ENCODE measurements at places on chromosomes 7 and 10. TPM values are rescaled to one million over a fixed set of nuclear protein-coding genes. Genes with fewer than 3 reads are reported as not detected.

The ANKRD22 gene
- not detected for polyA plus RNA-seq

The TYW1B gene
- 2.5 TPM for polyA plus RNA-seq

- H3K27me3 ChIP-seq = no peaks in the 10 kb centered on the region
- peaks cover 1% of the 10 kb centered on the region for H3K4me1 ChIP-seq
- no peaks in the 10 kb centered on the region for H3K36me3 ChIP-seq
- H3K27ac ChIP-seq = no peak overlapping the region
- DNase-seq = no peak
Measured at GRCh38 chr10:30502266-30503060, 68.5 kb downstream of the MAP3K8 start.

- no peak for DNase-seq
- H3K4me3 ChIP-seq = no peak overlapping the region
- H3K4me1 ChIP-seq = no peaks in the 10 kb centered on the region
- no peaks in the 10 kb centered on the region for H3K27me3 ChIP-seq
- H3K36me3 ChIP-seq = no peaks in the 10 kb centered on the region
Measured at GRCh38 chr7:104005197-104005596, 15.7 kb upstream of the RELN start.

DNA sequence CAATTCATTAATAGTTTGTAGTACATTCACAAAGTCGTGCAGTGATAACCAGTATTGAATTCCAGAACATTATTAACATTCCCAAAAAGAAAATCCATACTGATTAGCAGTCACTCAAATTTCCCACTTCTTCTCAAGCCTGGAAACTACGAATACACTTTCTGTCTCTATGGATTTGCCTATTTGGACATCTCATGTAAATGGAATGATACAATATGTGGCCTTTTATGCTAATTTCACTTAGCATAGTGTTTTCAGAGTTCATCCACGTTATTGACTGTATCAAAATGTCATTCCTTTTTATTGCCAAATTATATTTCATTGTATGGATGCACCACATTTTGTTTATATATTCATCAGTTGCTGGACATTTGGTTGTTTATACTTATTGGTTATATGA is 78.8 kb downstream of the STK31 start:
- no peaks in the 10 kb centered on the region for H3K4me1 ChIP-seq
- DNase-seq = no peak
- H3K4me3 ChIP-seq = no peak overlapping the region
- H3K27ac ChIP-seq = no peak overlapping the region

DNA sequence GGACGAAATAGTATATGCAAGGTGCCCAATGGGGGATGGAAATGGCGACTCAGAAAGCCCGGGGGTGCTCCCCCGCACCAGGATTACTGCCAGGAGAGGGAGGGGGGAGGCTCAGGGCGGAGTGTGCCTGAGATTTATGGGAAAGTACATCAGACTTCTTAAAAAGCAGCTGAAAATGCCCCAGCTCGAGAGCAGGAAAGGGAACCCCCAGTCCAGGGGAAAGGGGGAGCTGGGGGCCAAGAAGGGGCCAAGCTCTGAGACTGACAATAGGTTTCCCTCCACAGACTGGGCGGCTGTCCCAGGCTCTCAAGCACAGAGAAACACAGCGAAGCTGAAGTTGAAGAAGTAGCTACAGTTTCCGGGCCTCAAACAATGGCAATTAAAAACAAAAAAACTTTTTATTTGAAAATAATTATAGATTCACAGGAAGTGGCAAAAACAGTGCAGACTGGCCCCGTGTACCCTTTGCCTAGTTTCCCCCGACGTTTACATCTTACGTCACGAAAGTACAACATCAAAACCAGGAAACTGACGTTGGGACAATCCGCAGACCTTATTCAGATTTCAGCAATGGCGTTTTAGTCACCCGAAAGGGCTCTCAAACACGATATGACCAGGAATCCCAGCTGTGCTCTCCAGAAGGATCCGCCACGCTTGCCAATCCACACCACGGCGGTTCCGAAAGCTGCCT is 83.9 kb upstream of the FGFR2 start:
- no peaks in the 10 kb centered on the region for H3K27me3 ChIP-seq
- H3K27ac ChIP-seq = no peak overlapping the region
- no peaks in the 10 kb centered on the region for H3K36me3 ChIP-seq
- no peak for DNase-seq
- H3K4me1 ChIP-seq = no peaks in the 10 kb centered on the region

DNA sequence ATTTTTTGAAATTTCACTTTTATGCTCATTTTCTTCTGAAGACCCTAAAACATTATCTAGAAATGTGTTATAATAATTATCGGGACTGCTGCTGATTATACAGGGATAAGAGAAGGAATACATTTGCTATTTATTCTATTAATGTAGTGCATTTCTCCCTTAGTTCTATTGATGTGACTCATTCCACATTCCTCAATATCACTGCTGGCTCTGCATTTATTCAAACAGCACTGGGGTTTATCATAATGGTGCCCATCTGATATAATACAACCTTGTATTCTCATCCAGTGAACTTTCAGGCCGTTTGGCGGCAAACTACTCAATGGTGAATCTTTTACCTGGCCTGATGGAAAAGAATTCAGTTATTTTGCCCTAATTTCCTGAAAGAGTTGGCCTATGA is 7.8 kb downstream of the KCND2 start:
- no peak overlapping the region for H3K27ac ChIP-seq
- H3K36me3 ChIP-seq = no peaks in the 10 kb centered on the region
- no peak overlapping the region for H3K4me3 ChIP-seq

- H3K4me1 ChIP-seq = no peaks in the 10 kb centered on the region
- H3K36me3 ChIP-seq = no peaks in the 10 kb centered on the region
- H3K4me3 ChIP-seq = no peak overlapping the region
- no peak for DNase-seq
- no peaks in the 10 kb centered on the region for H3K27me3 ChIP-seq
Measured at GRCh38 chr10:69636626-69637605, 6.9 kb downstream of the FAM241B start.

DNA sequence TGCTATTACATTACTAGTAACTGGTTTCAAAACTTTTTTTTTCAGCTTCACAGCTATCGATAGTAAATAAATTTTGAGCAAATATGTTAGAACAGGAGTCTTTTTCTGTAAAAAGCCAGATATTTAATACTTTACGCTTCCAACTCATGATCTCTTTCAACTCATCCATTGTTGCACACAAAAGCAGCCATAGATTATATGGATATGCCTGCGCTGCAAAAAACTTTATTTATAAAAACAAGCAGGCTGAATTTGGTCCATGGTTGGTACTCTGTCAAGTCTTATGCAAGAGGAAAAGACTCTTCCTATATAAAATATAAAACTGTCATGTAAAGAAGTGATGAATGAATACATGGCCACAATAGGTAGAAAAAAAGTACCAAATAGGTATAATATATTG is 31.1 kb downstream of the WASL start:
- DNase-seq = no peak
- H3K4me1 ChIP-seq = peaks cover 3% of the 10 kb centered on the region
- no peak overlapping the region for H3K4me3 ChIP-seq
- no peak overlapping the region for H3K27ac ChIP-seq
- H3K27me3 ChIP-seq = no peaks in the 10 kb centered on the region
- H3K36me3 ChIP-seq = no peaks in the 10 kb centered on the region
